ENCODE measurements at places on chromosomes 12 and 14.

DNA sequence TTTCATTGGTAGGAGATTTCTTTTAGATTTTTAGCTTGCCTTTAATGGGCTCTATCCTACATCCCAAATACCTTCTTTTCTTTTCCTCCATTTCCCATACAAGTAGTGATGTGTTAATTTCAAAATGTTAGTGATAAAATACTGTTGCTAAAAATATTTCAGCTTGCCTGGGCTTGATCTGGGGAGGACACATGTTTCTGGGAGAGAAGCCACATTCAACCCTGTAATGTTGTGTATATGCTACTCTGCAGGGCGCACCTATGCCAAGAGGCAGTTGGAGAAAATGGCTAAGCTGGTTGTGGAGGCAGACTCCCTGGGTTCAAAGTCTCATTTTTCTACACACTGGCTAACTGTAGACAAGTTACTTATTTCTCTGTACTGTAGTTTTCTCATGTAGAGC, 26.3 kb downstream of the FLRT2 start:
- DNase-seq: no peak

- DNase-seq: no peak
Observed at GRCh38 chr12:96077081-96077480, 41.7 kb upstream of the LTA4H start.

DNA sequence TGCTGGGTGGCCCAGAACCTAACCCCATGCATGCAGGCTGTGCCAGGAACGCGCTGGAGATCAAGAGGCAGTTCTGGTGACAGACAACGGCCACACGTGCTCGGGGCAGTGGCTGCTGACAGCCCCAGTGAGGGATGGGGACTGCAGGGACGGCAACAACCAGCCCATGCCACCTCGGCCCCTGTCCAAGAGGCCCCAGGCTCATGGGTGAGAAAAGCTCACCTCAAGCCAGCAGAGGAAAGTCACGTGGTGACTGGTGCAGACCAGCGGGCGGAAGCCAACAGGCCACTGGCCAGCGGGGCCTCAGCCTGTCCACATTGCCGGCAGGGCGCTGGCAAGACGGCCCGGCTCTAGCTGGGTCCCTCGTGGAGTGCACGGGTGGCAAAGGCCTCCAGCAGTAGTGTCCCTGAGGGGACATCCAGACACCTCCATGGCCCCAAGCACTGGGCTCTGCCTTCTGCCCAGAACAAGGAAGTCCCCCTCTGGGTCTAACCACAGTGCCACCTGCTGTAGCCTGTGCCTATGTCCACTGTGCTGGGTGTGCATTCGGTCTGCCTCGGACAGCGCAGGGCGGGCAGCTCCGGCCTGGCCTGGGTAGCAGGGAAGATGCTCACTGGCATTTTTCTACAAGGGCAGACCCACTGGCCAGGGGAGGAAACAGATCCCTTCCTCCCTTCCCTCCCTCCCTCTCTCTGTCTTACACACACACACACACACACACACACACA, 134.1 kb downstream of the NCOR2 start:
- DNase-seq: no peak

DNA sequence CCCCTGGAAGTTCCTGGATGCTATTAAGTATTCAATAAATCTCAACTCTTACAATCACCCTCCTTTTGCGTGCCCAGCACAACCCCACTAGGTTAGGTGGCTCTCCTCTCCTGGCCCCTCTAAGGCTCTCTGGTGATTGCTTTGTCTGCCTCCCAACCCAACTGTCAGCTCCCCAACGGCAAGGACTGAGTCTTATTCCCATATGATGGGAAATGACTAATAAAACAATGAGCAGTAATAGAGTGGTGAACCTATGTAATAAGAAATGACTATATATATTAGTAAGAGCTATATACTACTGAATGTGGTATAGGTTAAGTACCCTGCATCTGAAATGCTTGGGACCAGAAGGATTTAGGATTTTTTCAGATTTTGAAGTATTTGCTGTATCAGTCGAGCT, 8.1 kb downstream of the APPL2 start:
- no peak for DNase-seq

- no peak for DNase-seq
Observed at GRCh38 chr12:128687851-128688250, 135.9 kb downstream of the SLC15A4 start.

All from RCC 7860 (cell line).